Epithelial cell of prostate (primary cell): ENCODE measurements at places on chromosomes 4 and X.

GRCh38 chr4:136946307-136946907 lies 585.9 kb downstream of the PCDH18 start:
- no peak for DNase-seq

DNA sequence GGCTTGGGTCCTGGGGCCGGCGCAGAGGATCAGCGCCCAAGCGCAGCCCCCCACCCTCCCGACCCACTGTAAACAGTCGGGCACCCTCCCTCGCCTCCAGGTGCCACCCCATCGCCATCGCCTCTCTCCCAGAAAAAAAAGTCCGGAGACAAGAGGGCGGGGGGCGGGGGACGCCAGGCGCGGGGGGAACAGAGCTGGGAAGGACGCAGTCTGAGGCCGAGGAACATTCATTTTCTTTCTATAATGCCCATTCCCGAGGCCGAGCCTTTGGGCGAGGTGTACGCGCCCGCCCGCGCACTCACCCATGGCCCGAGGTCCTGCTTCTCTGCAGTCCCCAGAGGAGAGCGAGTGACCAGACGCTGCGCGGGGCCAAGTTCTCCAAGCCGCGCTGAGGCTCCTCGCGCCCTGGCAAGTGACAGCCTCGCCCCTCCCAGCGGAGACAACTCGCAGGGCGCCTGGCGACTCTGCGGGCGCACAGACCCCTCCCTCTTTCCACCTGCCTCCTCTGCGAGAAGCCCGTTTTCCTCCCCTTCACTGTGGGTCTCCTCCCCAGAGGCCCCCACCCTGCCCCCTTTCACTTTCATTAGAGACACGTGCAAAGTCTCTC lies 63.5 kb upstream of the WDR17 start:
- DNase-seq: no peak

GRCh38 chr4:29619168-29619567 lies 1101.0 kb upstream of the PCDH7 start:
- no peak for DNase-seq

DNA sequence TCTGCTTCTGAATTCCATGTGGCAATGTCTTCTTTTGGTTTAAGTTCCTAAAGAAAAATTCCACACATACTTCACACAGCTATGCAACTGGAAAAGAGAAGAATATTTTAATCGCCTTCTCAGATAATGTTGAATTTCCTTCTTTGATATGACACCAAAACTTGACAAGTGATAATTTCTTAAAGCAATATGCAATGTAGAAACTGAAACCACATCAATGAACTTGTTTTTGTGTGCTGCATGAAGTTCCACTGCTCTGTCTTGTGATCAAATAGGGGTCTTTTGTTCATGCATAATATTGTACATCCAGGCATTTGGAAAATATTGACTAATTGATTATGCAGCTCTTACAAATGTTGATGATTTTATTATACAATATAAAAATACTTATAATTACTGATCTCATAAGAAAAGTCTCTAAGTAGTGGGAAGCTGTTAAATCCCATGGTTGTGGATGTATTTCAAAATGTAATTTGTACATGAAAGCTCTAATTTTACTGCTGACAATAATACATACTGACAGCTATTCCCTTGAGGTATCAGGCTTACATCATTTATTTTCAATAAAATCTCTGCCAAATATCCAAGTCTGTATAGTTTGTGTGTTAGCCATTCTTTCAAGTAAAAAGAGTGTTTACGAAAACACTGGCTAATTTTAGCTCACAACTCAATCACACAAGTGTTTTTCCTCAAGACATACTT lies 56.5 kb downstream of the AGA start:
- DNase-seq: no peak

DNA sequence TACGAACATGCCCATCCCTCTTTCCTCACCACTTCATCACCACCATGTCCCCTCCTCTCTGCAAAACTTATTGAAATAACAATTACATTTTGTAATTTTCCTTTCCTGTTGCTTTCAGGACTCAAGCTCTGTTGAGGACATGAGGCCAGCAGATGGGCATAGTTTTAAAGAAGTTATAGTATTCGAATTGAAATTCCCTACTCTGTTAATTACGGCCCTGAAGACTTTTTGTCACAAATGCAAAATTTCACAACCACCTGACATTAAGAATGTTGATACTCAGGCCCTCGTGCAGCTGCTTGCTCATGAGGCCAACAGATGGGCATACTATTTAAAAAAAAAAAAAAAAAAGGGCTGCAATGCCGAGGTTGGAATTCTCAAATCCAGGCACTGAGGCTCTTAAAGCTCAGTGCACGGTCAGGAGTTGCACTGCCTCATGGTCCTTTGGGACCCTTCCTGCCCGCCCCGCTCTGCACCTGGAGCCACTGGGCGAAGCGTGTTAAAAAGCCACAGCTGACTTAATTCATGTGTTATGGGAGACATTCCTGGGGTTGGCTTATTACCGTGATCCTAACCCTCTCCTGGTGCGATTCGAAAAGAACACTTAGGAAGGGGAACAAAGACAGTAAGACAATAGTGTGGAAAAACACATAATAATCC lies 34.2 kb upstream of the FAT1 start:
- DNase-seq: no peak

DNA sequence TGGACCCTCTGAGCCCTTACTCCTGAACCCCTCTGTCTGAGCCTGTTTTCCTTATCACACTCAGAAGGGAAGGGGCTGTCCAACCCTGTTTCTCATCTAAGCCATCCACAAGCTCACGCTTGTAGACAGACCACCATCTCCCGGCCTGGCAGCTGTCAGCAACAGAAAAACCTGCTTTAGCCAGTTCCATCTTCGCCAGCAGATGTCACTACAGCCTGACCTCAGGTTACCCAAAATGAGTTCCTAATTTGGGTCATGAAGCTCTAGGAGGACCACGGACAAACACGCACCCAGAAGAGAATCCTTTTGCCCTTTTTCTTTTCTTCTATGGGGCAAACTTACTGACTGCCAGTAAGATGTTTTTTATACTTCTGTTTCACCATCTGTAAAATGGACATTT lies 445.4 kb downstream of the BCOR start:
- DNase-seq: no peak

DNA sequence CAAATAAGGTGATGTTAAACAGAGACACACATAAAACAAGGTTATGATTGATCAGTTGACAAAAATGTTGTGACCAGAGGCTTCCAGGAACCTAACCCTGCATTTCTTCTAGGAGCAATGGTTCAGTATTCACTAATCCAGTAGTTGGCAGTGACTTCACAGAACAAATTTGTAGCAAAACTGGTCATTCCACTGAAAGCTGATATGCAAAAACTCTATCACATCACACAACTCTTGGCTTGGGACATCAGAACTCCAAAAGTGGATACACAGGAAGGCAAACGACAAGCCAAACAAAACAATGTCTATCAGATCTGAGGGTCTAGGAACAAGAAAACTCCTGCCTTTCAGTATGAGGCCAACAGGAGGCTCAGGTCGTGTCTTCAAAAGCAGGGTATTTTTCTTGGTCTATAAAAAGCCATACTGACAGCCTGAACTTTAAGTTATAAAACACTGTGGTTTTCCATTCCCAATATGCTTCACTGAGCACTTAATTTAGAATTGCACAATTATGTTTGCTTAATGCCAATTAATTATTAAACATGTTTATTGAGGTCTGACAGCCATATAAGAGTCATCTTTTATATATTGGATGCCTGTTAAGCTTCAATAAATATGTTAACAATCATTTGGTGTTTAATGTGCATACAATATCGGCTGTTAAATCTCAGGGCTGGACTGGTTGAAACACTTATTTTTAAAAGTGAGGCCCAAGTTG lies 45.6 kb downstream of the SOD3 start:
- DNase-seq: no peak

DNA sequence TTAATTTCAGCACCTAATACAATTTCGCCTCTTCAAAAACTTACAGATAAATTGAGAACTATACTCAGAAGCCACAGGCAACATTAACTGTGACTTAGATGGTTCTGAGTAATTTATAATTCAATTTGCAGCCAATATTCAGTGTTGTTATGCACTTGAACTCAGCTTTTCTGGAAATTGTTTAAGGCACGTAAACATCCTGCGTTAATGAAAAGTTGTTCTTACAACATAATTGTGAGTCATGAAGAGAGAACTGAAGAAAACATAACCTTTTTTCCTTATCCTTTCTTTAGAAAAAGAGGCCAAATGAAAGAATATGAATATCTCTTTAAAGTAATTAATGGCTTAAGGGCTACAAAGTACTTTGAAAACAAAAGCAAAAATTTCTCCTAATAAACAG lies 16.6 kb upstream of the H2AZ1 start:
- no peak for DNase-seq

- DNase-seq: no peak
These were observed 70.4 kb downstream of the ARAP2 start for GRCh38 chr4:36173905-36174304.

DNA sequence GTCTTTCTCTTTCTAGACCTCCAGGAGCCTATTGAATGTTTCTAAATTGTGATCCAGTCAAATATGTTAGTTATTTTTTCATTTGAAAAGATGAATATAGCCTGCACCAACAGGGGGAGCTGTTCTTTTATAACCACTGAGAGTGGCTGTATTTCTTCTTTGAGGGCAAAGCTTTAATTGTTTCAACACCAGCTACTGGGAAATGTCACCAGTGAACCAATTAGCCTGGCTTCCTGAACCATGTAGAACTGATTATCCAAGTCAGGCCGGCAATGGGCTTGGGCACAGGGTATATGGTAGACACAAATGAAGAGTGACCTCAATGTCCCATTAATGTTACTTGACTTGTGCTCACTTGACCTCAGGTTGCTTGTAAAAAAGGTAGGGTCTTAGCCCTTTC lies 4.8 kb upstream of the DAPP1 start:
- DNase-seq: no peak

DNA sequence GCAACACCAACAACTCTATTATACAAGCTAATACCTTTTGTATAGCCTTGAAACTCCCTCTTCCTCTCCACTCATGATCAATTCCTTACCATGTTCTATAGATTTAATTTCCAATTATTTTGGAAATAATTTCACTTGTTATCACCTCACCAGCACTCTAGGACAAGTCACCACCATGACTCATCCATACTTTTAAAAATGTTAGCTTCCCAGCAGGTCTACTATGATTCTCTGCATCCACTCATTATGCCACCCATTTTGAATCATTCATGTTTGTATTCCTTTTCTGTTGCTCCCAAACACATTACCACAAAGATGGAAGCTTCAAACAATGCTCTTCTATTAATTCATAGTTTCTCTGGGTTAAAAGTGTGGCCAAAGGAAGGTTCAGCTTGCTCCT lies 469.6 kb downstream of the PDGFC start:
- DNase-seq: no peak

DNA sequence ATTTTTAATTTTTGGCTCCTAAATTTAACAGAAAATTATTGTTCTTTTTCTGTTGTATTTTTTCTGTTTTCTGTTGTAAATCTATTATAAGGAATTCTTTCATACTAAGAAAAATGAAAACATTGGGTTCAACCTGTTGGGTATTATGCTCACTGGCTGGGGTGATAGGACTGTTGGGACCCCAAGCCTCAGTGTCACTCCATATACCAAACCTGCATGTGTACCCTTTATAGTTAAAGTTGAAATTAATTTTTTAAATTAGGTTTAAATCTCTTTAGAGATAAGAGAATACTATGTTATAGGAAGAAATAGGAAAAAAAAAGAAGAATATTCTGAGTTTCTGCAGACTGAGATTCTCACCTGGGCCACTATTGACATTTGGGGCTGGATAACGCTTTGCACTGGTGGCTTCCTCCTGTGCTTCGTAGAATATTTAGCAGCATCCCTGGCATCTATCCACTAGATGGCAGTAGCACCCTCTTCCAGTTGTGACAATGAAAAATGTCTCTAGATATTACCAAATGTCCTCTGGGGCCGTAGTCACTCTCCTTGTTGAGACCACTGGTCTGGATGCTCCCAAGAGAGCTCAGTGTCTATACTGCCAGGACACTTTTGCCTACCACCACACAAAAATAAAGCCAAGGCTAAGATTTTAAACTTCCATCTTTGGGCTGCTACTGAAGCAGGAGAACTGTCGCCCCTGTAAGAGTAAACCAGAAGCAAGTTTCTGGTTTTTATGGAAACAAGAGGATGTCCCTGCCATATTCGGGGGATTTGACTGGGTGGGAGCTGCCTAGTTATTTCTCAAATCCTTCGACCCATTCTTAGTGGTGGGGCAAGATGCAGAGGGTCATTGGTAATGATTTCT lies 22.4 kb upstream of the CLTRN start:
- no peak for DNase-seq

DNA sequence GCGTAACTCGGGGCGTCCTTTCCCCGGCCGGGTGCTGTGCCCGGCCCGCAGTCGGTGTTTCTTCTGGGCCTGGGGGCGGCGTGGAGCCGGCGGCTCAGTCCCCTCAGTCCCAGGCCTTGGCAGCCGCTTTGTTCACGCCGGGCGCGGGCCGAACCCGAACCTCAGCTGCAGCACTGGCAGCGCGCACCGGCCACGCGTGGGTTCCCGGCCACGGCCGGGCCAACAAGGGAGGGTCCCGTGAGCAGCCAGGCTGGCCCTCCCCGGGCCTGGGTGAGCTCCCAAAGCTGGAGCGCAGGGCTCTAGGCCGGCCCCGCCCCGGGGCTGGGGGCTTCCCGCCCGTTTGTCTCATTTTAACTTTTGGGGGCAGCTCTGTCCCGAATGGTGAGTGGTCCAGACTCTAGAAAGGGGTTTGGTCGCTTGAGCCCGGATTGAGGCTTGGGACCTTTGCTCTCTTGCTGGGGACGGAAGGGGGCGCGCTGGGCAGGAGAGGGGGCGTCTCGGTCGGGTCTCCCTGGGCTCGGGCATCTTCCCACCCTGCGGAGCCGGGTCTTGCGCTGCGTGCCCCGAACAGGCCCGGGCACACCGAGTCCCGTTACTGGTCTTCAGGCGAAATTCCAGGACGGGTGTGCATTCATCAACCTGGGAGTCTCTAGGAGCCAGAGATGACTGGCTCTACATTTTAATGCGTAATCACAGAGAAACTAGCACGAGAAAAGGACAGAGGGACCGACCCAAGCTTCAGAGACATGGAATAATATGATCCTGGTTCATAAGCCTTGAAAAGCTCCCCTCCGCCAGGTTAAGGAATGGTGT lies 177.1 kb downstream of the CBR4 start:
- DNase-seq: no peak

GRCh38 chr4:153593161-153593560 lies 90.9 kb upstream of the TLR2 start:
- DNase-seq: no peak

DNA sequence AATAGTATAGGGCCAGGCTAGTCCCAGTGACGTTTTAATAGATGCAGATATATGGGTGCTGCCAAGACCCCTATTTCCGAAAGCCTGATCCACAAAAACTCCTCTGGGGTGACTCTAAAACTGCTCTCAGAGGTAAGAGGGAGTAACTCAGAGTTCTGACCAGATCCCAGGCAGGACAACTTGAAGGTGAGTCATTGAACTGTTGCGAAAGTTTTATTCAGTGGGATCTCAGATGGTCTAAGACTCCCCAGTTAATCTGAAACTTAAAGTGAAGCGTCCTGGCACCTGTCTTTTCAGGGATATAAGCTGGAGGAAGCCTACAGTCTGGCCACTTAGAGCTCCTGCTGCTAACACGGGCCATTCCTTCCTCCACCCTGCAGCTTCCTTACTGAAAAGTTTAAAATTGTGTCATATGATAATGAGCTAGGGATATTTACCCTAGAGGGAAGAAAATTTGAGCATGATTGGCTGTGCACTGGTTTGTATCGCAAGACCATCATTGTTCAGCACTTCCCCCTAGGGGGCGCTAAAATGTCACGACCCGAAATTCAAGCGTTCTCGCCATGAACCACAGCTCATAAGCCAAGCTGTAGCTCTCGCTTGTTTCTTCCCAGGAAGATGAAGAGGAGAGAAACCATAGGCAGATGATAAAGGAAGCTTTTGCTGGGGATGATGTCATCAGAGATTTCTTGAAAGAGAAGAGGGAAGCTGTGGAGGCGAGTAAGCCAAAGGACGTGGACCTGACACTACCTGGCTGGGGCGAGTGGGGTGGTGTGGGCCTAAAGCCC lies 19.5 kb downstream of the UTP14A start:
- DNase-seq: no peak
